ENCODE measurements at places on chromosomes 6 and 20.

- DNase-seq: no peak
Measured at GRCh38 chr6:12621754-12622153, 94.8 kb upstream of the PHACTR1 start.

DNA sequence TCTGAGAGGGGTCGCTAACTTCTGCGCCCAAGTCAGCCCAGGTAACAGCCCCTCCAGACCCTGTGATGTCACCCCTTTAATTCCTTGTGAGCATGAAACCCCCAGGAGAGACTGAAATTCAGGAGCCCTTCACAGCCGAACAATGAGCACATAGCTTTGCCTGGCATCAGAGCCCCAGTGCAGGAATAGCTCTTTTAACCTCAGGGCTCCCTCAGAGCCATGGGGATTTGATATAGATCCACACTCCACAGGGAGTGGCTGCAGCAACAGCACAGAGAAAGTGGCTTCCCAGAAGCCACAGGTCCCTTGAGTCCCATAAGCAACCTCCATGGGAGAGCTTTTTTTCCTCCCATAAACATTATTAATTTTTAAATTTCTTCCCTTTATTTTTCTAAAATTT, 150.0 kb upstream of the MARCKS start:
- DNase-seq: no peak

DNA sequence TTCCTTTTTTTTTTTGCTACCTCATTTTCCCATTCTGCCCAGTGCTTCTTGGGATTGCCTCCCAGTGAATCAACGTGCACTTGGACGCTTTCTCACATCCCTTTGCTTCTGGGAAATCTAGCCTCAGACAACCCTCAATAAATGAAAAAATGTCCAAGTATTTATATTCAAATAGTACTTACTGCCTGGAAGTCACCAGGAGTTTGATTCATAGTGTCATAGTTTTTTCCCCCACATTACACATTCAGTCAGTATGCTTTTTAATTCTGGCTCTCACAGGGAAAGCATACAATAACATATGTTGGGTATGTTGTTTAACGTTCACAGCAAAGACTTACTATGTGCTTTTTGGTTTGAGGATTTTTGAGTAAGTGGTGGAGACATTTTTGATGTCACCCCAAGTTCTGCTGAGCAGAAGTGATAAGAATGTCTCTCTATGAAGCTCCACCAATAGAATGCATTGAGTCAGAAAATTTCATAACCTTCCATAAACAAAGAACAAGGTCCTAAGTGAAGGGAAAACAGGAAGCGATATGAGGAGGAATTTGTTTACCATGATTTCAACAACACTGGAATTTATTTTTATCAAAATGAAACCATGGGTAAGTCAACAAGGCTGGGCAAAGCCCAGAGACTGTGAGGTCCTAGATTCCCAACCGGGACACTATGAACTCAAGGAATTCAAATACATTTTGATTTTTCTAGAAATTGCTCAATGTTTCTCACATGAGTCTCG, 301.2 kb upstream of the BMP2 start:
- no peak for DNase-seq

DNA sequence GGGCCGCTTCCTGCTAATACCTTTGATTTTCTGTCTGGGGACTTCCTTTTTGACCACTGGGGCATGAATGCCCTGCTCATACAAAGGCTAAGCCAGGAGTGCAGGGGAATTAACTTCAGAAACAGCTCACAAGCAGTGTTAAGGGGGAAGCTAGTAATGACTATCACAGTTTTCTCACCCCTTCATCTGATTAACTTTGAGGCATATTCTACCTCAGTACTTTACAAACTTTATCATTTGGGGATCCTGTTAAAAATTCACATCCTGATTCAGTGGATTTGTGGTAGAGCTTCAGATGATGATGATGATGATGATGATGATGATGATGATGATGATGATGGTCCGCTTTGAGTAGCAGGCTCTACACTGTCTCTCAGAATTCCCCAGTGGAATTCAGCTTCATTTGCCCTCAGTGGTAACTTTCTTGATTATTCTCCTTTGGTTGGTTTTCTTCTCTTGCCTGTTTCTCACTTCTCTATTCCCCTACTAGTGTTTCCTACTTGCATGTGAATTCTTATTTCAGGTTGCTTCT, 78.4 kb upstream of the TMEM170B start:
- no peak for DNase-seq

- DNase-seq: no peak
Measured at GRCh38 chr20:1718604-1719384, 61.2 kb upstream of the SIRPG start.

DNA sequence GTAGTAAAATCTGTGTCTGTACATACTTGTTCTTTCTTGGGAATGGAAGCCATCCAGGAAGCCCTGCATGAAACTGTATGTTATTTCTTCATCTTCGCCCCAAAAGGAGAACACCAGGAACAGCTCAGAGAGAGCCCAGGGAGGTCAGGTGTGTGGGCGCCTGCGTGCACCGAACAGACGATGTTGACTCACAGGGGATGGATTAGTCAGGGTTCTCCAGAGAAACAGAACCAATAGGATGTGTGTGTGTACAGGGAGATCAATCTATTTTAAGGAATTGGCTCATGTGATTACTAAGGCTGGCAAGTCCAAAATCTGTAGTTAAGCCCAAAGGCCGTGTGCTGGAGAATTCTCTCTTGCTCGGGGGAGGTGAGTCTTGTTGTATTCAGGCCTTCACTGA, 45.7 kb downstream of the RNASET2 start:
- no peak for DNase-seq

GRCh38 chr6:38413102-38413800, 226.5 kb downstream of the BTBD9 start:
- no peak for DNase-seq

DNA sequence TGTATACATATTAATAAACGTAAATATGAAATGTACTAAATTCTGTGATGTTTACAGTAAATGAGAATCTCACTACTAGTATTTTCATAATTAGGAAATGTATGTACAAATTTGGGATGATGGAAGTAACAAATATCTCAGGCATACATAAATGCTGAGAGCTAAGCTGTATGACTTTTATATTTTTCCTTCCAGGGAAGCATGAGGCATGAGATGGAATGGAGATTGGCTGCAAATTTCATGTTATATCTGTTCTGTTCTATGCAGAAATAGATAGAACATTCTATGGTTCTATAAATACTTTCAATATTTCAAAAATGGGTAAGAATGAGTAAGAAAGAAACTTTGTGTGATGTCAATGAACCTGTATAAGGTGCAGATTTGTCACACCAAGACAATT, 335.2 kb downstream of the KHDRBS2 start:
- no peak for DNase-seq

GRCh38 chr6:127690092-127690491, 113.1 kb downstream of the C6orf58 start:
- DNase-seq: no peak

DNA sequence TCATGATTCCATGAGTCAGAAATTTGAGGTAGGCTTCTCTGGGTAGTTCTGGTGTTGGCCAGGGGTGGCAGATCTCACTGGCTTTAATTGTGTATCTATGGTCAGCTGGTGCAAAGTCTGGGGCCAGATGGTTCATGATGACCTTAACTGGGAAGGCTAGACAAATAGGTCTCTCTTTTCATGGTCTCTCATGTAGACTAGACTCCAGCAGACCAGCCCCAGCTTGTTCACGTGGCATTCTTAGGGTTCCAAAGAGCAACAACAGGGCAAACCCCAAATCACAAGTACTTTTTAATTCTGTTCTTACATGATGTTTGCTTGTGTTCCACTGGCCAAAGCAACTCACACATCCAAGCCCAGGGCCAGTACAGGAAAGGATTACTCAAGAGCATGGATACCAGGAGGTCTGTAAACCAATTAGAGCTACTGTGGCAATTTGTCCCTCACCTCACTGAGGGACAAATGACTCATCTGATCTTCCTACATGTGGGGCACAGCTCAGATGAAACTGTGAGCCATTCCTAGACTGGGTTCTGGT, 79.5 kb upstream of the PBOV1 start:
- DNase-seq: no peak

- DNase-seq: no peak
Measured at GRCh38 chr20:31713312-31714273, 9.1 kb downstream of the BCL2L1 start.

GRCh38 chr6:38836585-38836984, 121.5 kb downstream of the DNAH8 start:
- DNase-seq: no peak

GRCh38 chr20:10805764-10806163, 132.0 kb upstream of the JAG1 start:
- no peak for DNase-seq

- DNase-seq: no peak
Measured at GRCh38 chr6:145898376-145898775, 65.8 kb downstream of the SHPRH start.

DNA sequence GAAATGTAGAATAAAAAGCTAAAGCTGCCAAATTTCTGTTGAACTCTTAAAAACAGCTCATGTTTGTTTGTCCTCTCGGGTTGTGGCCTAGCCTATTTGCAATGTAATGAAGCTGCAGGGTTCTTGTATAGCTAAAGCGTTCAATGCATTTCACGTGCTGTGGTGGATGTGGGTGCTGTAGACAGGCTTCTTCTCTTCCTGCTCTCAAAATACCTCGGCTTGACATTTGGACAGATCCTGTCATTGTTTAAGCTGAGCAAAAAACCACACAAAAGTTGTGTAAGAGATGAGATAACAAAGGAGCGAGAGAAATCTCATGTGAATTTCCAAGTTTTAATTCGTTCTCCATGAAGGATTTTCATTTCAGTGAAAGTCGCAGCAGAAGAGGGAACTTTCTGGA, 196.3 kb upstream of the UST start:
- DNase-seq: no peak

DNA sequence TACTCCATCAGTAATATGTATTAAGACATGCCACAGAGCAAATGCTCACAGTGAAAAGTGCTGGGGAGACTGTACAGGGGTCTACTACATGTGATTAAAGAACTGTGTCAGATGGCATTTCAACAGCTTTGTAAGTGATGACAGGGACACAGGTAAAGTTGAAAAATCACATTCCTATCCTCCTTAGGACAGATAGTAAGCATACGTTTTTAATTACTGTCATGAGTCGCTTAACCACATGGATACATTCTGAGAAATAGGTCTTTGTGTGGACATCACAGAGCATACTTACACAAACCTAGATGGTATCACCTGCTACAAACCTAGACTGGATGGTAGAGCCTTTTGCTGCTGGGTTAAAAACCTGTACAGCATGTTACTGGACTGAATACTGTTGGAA, 645.8 kb upstream of the AGPAT4 start:
- DNase-seq: no peak

- DNase-seq: no peak
Measured at GRCh38 chr6:114718186-114718585, 375.4 kb upstream of the HS3ST5 start.

- DNase-seq: no peak
Measured at GRCh38 chr6:122778985-122779661, 393 bp upstream of the FABP7 start.

DNA sequence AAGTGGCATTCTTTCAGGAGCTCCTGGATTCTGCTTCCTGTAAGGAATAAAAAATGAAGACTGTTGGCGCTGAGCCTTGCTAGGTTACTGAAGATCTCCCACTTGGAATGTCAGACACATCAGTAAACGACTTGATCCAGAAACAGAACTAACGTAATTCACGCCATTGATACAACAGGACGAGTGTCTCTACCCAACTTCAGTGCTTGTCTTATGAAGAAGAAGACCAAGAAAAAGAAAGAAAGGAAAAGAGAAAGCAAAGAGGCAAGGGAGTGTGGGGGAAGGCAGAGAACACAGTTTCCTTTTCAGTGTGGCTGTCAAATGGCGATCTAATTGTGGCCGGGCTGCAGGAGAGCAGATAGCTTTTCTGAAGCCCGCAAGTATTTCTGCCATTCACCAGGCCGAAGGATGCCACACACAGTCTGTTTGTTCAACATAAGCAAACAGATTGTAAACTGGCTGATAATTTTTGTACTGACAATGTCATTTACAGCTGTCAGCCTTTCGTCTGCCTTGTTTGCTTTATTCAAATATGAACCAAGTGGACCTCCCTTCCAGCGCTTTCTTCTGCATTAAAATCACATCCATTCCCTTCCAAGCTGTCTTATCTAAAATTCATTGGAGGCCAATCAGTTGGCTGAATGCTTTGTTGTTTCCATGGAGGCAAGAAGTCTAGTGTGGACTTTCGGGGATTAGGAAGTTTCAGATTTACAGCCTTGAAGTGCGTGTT, 180.6 kb downstream of the FOXA2 start:
- DNase-seq: no peak

- DNase-seq: no peak
Measured at GRCh38 chr20:45100563-45101245, at the start of gene KCNS1. Gene KCNS1 (minus strand): TSS chr20:45101127. CDS start chr20:45099236, 1,891 bp downstream.

- no peak for DNase-seq
Measured at GRCh38 chr6:26199773-26200764, 112.8 kb downstream of the HFE start.

- DNase-seq: no peak
Measured at GRCh38 chr20:63029358-63030121, 22.8 kb upstream of the BHLHE23 start.

DNA sequence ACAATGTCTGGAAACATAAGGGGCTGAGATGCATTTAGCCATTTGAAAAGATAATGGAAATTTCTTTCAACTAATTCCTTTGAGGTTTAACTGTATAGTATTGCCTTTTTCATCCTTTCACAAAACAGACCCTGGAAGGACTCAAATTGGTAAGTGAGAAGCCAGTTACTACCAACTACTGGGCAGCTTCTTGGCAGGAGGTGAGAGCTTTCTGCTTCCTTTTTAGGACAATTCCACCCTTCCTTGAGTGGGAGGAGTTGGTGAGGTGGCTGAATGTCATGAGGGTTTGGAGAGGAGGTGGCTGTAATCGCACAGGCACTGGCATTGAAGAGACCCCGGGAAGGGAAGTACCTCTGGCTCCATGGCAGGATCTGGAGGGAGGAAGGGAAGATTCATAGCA, 341.1 kb downstream of the NRN1 start:
- DNase-seq: no peak

DNA sequence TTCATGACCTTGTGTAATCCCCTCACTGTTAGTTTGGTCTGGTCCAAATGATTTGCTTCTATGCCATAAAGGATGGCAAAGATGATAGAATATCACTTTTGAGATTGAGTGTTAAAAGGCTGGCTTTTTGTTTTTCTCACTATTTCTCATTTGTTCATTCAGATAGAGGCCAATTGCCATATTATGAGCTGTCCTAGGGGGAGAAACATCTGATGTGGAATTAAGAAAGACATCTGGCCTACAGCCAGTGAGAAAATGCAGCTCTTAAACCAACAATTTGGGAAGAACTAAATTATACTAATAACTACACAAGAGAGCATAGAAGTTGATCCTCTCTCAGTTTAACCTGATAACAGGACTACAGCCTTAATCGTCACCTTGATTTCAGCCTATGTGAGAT, 1668.6 kb downstream of the GRIK2 start:
- DNase-seq: no peak

- DNase-seq: no peak
Measured at GRCh38 chr6:170101281-170102035, 189.4 kb downstream of the DLL1 start.

- DNase-seq: no peak
Measured at GRCh38 chr6:29813809-29814208, 13.8 kb upstream of the HLA-G start.

Data from stimulated activated CD4-positive, alpha-beta T cell treated with anti-CD3 and anti-CD28 coated beads, Interleukin-15, amount 100 ng/mL, for 1 hour (primary cell).